ENCODE measurements at places on chromosomes 6 and 20.

DNA sequence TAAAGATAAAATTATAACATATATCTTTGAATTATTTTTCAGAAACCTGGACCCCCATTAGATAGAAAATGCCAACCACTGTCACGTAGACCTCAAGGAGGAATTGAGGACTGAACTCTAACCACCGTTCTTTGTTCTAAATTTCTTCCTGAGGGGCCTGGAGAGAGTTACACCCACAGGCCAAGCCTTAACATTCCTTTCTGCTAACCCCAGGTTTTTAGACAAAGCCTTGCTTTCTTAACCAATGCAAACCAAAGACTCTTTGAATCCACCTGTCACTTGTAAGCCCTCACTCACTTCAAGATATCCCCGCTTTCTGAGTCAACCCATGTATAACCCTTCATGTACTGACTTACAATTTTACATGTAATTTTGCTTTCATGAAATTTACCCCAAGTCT lies 41.0 kb downstream of the SNX14 start:
- no peak for DNase-seq

DNA sequence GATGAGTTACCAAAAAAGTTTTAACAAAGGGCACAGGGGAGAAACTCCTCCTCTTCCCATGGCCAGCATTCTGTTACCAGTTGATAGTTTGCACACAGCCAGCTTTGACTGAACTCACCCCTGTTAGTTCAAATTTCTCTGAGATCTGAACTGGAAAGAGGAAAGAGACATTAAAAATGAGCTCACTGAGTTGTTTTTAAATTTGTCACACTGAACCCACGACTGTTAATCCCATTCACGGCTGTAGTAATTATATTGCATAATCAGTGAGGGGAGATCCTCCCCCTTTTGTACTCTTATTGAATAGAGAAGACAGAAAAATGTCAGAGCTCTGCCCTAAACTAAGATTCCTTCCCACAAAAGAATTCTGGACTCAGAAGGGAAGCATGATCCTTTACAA lies 17.5 kb upstream of the DSP start:
- DNase-seq, result no peak

DNA sequence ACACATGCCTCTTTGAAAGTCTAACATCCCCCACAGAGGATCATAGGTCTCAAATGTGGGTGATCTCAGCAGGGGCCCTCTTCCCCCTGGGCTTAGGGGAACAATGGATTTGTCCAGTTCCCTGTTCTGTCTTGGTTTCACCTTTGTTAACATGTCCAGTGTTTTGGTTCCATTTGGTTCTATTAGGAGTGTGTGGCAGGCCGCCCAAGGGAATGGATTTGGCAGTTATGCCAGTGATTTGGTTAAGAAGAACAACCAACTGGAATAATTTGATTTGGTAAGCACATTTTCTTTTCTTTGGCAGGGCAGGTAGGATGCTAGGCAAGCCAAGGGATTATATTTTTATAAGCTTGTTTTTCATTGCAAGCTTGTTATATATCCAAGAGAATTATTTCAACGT lies 28.5 kb upstream of the ENPP1 start:
- DNase-seq, result no peak

DNA sequence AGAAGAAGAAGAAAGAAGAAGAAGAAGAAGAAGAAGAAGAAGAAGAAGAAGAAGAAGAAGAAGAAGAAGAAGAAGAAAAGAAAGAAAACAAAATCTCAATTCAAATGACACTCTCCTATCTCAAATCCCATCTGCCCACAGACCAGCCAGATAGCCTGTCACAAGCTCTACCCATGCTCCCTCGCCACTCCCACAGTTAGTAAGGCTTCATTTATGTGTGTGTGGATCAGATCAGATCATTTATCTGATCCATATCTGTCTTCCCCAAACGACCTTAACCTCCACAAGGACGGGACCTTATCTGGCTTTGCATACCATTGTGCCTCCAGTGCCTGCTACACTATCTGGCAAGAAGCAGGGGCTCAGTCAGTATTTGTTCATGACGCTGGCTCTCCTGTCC lies 81.9 kb upstream of the RREB1 start:
- no peak for DNase-seq

- DNase-seq, result no peak
Measured at GRCh38 chr6:143872201-143872600, 7.9 kb downstream of the ZC2HC1B start.

All from DMS79 (cell line).